ENCODE measurements at places on chromosomes 4 and X.
A peak's percentile ranks its signal among the peaks of the same experiment; 100 is the strongest.

GRCh38 chr4:138222046-138222445, 20.1 kb downstream of the SLC7A11 start:
- peaks cover 19% of the 10 kb centered on the region for H3K36me3 ChIP-seq
- H3K4me3 ChIP-seq: no peak overlapping the region
- peak; percentile 93 for DNase-seq
- H3K4me1 ChIP-seq: peaks cover 12% of the 10 kb centered on the region
- no peaks in the 10 kb centered on the region for H3K27me3 ChIP-seq
- H3K27ac ChIP-seq: peak overlapping the region; percentile 35

DNA sequence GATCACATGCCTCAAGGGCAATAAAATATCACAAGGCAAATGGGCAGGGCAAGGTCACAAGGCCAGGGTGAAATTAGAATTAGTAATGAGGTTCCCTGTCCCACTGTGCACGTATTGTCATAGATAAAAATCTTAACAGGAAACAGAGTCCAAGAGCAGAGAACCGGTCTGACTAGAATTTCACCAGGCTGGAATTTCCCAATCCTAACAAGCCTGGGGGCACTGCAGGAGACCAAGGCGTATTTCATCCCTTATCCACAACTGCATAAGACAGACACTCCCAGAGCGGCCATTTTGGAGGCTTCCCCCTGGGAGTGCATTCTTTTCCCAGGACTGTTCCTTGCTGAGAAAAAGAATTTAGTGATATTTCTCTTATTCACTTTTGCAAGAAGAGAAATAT, 25.9 kb upstream of the PRDM5 start:
- H3K27me3 ChIP-seq: no peaks in the 10 kb centered on the region
- no peak overlapping the region for H3K4me3 ChIP-seq
- H3K36me3 ChIP-seq: no peaks in the 10 kb centered on the region

DNA sequence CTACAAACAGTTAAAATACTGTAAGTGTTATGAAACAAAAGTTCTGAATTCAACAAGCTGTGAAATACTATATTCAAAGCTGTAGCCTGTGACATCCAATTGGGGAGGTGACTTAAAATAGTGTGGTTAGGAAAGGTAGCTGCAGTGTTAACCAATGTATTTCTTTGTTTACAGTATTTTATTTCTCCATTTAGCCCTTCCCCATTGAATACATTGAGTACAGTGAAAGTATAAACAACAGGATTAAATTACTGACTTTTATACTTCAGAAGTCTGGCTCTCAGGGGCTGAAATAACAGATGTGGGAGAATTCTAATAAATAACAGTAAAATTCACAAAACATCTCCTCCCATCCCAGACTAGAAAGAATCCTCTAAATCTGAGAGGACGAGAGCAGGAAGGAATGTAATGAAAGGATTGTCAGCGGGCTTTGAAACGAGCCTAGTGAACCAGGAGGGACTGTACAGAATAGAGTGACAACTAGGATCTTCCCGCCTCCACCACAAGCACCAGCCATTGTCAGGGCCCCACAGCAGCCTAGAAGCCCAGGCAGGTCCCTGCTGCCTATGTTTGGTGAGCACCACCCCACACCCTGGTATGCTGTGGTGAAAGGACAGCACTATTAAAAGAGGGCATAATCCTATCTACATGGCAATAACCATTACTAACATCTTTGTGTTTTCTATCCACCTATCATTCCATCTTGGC, 73.7 kb downstream of the SPCS3 start:
- H3K27me3 ChIP-seq: no peaks in the 10 kb centered on the region
- peaks cover 3% of the 10 kb centered on the region for H3K4me1 ChIP-seq
- no peaks in the 10 kb centered on the region for H3K36me3 ChIP-seq
- DNase-seq: peak; percentile 58
- H3K4me3 ChIP-seq: no peak overlapping the region
- H3K27ac ChIP-seq: peak overlapping the region; percentile 31

DNA sequence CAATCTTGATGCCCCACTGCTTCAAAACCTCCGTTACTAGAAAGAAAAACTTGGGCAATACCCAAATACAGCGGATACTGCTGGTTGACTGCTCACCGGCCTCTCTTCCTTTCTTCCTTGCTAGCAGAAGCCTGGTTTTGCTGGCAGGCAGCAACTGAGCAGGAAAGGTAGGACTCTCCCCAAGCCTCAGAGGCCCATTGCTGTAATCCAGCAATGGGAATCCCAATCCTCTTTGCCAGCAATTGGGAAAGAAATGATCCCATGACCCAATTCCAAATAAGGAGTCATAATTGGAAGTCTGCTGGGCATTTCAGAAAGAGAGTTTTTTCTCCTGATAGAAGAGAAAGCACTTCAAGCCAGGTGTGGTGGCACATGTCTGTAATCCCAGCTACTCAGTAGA, 394.5 kb downstream of the BCOR start:
- no peak for DNase-seq
- H3K27ac ChIP-seq: no peak overlapping the region
- H3K4me3 ChIP-seq: no peak overlapping the region
- peaks cover 9% of the 10 kb centered on the region for H3K27me3 ChIP-seq

GRCh38 chrX:15883540-15883863, 28.9 kb upstream of the AP1S2 start:
- no peaks in the 10 kb centered on the region for H3K36me3 ChIP-seq
- H3K27me3 ChIP-seq: peaks cover 4% of the 10 kb centered on the region
- H3K4me1 ChIP-seq: no peaks in the 10 kb centered on the region
- no peak overlapping the region for H3K4me3 ChIP-seq
- no peak for DNase-seq
- no peak overlapping the region for H3K27ac ChIP-seq

DNA sequence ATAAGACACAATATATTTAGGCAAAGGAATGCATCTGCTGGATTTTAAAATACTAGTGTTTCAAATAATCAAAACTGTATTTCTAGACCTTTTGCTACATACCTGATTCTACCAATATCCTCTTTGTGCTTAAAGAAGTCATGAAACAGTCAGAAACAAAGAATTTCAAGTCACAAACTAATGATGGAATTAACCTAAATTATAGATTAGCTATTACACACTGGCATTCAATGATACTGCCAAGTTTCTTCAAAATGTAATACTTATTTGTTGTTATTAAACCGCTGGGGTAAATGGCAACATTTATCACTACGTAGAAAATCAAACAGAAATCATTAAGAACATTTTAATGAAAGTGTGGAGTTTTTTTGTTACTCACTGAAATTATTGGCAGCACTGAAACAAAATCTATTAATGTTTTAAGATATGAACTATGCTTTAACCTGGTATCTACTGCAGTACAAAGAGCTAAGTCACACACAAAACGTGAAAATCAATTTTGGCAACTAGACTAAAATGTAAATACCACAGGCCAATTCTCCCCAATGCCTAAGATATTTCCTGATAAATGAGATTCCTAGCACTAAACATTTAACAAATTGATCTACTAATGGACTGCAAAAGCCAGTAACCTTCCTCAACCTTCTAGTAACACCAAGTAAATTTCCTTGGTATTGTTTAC, 19.4 kb downstream of the PDGFC start:
- H3K27me3 ChIP-seq: no peaks in the 10 kb centered on the region
- no peak for DNase-seq
- H3K4me1 ChIP-seq: peaks cover 8% of the 10 kb centered on the region
- H3K4me3 ChIP-seq: no peak overlapping the region

- no peak for DNase-seq
- no peak overlapping the region for H3K4me3 ChIP-seq
- no peaks in the 10 kb centered on the region for H3K27me3 ChIP-seq
- no peak overlapping the region for H3K27ac ChIP-seq
Measured at GRCh38 chrX:10557166-10557565, 63.2 kb downstream of the MID1 start.

DNA sequence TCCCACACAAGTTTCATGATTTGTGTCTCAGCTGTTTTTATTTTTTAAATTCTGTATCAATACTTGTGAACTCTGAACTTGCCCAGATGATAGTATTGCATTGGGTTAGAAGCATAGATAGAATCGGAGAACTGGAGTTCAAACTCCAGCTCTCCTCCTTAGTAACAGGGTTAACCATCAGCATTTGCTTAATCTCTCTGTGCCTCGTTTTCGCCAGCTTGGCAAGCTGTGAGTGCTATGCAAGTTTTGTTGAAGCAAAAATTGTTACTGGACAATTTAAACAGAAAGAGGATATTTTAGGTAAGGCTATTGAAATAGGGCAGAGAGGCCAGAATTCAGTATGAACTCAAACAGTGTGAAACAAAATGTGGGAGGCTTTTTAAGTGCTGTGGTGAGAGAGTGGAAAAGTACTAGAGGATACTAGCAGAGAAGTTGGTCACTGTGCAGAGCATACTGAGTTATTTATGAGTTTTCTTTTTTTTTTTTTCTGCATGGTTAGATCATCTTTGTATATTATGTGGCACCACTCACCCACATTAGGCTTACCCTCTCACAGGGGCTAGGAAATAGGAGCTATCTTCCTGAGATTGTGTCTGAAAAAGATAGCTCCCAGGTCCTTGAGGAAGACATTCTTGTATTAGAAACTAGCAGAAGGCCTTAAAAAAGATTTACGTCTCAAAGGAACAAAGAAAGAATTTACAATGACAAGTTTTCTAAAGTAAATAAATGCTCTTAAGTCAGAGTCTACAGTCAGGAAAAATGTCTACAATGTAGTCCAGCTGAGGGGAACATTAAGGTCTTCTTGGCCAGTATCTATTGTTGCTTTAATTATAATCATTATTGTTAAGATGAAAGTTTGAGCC, 1126.6 kb downstream of the FAT4 start:
- H3K4me3 ChIP-seq: no peak overlapping the region
- H3K27me3 ChIP-seq: no peaks in the 10 kb centered on the region
- no peaks in the 10 kb centered on the region for H3K36me3 ChIP-seq
- peaks cover 2% of the 10 kb centered on the region for H3K4me1 ChIP-seq
- H3K27ac ChIP-seq: no peak overlapping the region

DNA sequence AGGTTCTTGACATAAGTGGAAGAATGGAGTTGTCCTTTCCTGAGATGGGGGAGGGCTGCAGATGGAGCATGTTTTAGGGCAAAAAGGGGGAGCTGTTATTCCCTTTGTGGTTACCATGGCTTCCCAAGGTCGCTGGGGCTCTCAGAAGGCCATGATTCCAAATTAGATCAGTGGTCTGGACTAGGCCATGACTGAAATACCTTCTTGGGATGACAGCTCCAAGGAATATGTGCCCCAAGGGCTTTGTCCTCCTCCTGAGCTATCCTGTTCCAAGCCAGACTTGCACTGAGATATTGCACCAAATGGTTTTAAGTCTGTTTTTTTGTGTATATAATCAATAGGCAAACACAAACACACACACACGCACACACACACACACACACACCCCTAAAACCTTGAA, 3.0 kb upstream of the RBPJ start:
- no peaks in the 10 kb centered on the region for H3K27me3 ChIP-seq
- H3K27ac ChIP-seq: no peak overlapping the region
- DNase-seq: no peak
- no peaks in the 10 kb centered on the region for H3K36me3 ChIP-seq
- H3K4me3 ChIP-seq: no peak overlapping the region

- no peak overlapping the region for H3K4me3 ChIP-seq
- no peak for DNase-seq
- H3K27me3 ChIP-seq: no peaks in the 10 kb centered on the region
- H3K27ac ChIP-seq: no peak overlapping the region
Measured at GRCh38 chr4:148737061-148737770, 295.0 kb upstream of the NR3C2 start.

GRCh38 chrX:72048510-72049455, 82.9 kb downstream of the RTL5 start:
- H3K27me3 ChIP-seq: peaks cover 68% of the 10 kb centered on the region
- H3K27ac ChIP-seq: no peak overlapping the region
- H3K4me1 ChIP-seq: no peaks in the 10 kb centered on the region
- H3K36me3 ChIP-seq: no peaks in the 10 kb centered on the region
- DNase-seq: no peak
- no peak overlapping the region for H3K4me3 ChIP-seq

DNA sequence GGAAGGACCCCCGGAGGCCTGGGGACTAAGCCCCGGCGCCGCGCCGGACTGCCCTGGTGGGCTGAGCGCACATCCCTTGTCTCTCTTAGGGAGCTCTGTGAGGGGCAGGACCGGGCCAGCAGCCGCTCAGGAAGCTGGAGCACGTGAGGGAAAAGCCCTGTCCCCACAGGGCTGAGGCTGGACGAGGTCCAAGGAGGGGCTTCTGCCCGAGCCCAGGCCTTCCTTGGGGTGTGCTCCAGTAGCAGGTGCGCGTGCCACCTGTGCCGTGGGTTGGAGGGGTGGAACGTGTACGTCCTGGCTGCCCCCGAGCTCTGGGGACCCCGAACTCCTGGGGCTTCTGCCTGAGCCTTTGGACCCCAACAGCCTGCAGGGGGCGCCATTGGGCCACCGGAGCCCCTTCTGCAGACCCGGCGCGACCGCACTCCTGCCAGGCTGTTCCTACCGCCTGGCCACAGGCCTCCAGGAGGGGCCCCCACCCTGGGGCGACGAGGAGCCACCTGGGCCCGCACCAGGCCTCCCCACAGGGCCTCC, 27.2 kb downstream of the TACC3 start:
- no peak overlapping the region for H3K4me3 ChIP-seq
- H3K4me1 ChIP-seq: no peaks in the 10 kb centered on the region
- peaks cover 8% of the 10 kb centered on the region for H3K36me3 ChIP-seq
- no peak overlapping the region for H3K27ac ChIP-seq

- peaks cover 1% of the 10 kb centered on the region for H3K4me1 ChIP-seq
- no peak overlapping the region for H3K27ac ChIP-seq
- H3K4me3 ChIP-seq: no peak overlapping the region
- no peak for DNase-seq
Measured at GRCh38 chr4:176690716-176691115, 102.0 kb downstream of the VEGFC start.

DNA sequence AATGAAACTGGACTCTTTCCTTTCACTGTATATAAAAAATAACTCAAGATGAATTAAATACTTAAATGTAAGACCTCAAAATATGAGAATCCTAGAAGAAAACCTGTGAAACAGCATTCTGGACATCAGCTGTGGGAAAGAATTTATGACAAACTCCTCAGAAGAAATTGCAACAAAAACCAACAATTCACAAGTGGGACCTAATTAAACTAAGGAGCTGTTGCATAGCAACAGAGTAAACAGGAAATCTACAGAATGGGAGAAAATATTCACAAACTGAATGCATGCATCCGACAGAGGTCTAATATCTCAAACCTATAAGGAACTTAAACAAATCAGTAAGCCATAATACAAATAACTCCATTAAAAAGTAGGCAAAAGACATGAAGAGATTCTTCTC, 851.7 kb upstream of the PCDH10 start:
- DNase-seq: peak; percentile 1
- no peak overlapping the region for H3K27ac ChIP-seq
- no peaks in the 10 kb centered on the region for H3K36me3 ChIP-seq
- no peaks in the 10 kb centered on the region for H3K4me1 ChIP-seq
- no peaks in the 10 kb centered on the region for H3K27me3 ChIP-seq

DNA sequence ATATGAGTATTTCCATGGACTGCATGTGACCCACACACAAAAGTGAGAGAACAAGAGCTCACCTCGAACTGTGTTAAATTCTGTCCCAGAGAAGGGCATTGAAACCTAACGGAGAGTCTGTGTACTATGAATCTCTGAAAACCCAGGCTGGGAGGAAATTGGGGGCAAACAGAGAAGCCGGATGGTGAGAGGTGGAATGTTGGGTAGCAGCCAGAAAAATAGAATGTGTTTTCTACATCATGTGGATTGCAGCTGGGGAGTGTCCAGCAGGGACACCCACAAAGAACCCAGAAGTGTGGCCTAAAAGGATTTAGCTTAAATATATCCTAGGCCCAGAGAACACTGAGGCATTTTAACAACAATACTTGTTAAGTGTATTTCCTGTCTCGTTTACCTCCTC, 38.6 kb downstream of the MND1 start:
- no peak overlapping the region for H3K4me3 ChIP-seq
- H3K27ac ChIP-seq: no peak overlapping the region
- no peaks in the 10 kb centered on the region for H3K4me1 ChIP-seq
- H3K27me3 ChIP-seq: no peaks in the 10 kb centered on the region
- no peak for DNase-seq

Measured in IMR-90 (cell line).